ENCODE measurements at places on chromosomes 3 and 15. TPM values are rescaled to one million over a fixed set of nuclear protein-coding genes. Genes with fewer than 3 reads are reported as not detected.
A peak's percentile ranks its signal among the peaks of the same experiment; 100 is the strongest.

The CGNL1 gene
- 34.6 TPM for total RNA-seq

The FAH gene
- total RNA-seq: 21.7 TPM

The SEMA3F gene
- 14.3 TPM for total RNA-seq

DNA sequence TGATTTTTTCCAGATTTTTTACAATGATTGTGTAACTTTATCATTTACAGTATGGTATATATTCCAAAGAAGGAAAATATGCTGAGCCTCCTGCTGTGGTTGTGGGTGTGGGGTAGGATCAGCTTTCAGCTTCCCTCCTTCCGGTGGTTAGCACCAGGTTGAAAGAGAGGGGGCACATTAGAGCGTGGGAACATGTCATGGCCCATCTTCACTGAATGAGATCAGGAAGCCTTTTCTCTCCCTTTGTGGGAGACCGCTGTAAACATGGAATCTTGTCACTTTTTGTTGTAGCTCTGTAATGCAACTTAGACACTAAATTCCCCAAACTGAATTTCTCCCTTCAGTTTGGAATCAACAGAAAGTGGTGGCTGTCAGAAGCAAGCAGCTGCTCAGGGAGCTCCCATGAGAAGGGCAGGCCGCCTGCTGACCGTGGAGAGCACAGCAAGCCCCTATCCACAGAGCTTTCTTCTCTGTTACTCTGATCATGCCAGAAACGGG, 86.7 kb upstream of the LIMD1 start:
- peak; percentile 67 for DNase-seq

GRCh38 chr3:149454746-149455145, 19.8 kb upstream of the TM4SF4 start:
- no peak for DNase-seq

GRCh38 chr15:71547011-71547410, 263.3 kb upstream of the NR2E3 start:
- no peak for DNase-seq

DNA sequence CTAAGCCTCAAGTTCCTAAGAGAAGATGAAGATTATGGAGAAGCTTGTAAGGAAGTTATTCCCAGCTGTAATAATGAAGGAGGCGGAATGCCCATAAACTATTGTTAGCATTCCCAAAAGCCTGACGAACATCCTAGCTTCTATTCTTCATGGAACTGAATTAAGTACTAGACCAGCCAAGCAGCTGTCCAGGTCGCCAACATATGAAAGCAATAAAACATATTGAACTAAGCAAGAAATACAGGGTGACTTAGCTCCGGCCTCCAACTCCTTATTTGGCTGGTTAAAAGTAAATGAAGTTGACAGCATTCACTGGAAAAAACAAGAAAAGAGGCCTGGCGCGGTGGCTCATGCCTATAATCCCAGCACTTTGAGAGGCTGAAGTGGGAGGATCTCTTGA, 174.0 kb upstream of the TPM1 start:
- DNase-seq: no peak

DNA sequence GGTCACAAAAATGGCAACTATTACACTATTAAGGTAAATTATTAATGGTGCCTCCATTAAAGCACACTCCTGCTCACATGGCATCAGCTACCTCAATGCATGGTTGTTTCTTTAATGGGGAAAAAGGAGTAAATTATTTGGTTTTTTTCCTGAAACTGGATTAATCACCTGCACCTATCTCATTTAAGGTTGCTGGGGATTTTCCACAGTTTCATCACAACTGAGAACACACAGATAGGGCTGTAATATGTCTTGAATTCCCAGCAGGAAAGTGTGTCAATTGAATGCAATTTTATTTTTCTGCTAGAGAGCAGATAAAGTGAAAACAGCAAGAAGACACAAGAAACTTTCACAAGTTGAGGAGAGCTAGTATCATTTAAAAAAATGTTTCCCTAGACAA, 36.4 kb downstream of the RFTN1 start:
- no peak for DNase-seq

DNA sequence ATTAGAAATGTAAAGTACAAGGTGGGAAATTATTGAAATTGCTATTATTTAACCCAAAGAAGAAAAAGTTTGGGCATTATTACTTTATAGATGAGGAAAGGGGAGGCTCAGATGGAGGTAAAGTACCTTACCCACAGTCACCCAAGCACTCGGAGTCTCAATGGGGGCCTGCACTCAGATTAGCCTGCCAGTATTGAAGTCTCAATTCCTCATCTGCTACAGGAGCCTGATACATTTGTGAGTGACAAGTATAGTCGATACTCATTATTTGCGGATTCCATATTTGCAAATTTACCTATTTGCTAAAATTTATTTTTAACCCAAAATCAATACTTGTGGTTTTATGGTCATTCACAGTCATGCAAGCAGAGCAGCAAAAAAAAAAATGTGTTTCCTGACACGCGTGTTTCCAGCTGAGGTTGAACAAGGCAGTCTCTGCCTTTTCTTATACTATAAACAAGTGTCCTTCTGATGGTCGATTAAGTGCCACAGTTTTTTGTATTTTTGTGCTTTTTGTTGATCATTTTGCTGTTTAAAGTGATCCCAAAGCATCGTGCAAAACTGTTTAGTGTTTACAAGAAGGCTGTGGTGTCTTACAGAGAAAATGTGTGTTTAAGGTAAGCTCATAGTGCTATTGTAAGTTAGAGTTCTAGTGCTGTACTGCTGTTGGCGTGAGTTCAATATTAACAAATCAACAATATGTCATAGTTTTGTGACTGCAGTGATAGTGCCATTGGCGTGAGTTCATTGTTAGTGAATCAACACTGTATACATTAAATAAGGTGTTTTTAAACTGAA, 48.0 kb downstream of the ARHGEF26 start:
- no peak for DNase-seq
